Kidney capillary endothelial cell (primary cell): ENCODE measurements at places on chromosomes 6 and 20.

DNA sequence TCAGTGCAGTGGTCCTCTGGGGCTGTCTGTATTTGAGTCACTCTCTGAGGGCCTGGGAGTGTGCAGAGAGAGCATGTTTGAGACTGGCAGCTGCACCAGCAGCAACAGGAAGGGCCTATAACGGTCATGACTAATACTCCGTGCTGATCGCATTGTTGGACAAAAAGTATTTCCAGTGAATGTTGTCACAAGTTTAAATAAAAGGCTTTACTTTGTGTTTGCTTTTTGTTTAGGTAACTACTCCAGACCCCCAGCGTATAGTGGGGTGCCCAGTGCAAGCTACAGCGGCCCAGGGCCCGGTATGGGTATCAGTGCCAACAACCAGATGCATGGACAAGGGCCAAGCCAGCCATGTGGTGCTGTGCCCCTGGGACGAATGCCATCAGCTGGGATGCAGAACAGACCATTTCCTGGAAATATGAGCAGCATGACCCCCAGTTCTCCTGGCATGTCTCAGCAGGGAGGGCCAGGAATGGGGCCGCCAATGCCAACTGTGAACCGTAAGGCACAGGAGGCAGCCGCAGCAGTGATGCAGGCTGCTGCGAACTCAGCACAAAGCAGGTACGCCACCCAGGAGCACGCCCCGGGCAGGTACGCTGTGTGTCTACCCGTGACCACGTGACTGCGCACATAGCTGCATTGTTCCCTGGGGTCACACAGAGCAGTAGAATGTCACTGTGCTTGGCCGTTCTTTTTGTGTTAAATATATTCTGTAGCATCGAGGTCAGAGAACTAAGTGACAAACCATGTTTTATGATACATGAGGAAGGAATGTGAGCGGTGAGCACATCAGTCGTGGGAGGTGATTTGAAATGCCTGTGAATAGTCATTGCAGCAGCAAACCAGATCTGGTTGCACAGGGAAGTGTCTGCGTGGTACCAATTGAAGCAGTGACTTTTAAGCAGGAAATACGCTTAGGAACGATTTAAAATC, 174.7 kb downstream of the TMEM242 start:
- DNase-seq, result peak; percentile 92

DNA sequence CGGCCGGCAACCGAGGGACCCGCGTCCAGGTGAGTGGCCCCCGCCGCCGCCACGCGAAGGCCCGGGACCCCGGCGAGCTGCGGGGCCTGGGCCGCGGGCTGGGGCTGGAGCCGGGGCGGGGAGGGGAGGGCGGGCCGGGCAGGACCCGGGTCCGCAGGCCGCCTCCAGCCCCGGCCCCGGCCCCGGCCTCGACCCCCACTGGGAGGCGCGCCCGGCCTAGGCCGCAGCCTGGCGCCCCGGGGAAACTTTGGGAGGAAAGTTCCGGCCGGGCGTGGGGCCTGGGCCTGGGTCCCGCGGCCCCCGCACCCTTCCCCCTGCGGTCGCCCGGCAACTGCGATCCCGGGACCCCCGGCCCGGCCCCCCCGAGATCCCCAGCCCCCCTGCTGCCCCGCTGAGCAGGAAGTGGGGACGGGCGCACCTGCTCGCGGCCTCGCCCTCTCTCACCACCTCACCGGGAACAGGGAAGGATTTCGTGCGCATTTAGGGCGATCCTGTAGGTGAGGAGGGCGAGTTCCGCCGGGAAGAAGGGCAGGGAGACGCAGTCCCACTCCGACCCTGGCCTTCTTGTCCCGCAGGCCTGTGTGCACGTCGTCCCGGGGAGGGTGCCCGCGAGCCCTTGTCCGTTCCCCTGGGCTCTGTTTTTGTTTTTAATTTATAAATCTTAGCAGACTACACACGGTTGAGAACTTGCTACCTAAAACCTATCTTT, 402 bp downstream of the OSBPL2 start:
- no peak for DNase-seq

- no peak for DNase-seq
These were observed 26.0 kb upstream of the MYMX start for GRCh38 chr6:44190715-44191114.

- no peak for DNase-seq
These were observed 86.6 kb upstream of the TPD52L1 start for GRCh38 chr6:125066964-125067363.

- no peak for DNase-seq
These were observed 2.9 kb upstream of the SOD2 start for GRCh38 chr6:159695984-159696383.

- no peak for DNase-seq
These were observed 9.9 kb upstream of the MMP24 start for GRCh38 chr20:35216541-35216940.

- DNase-seq, result no peak
These were observed 672 bp downstream of the PREX1 start for GRCh38 chr20:48826883-48827771.
